ENCODE measurements at places on chromosomes 4 and X.

GRCh38 chrX:19683358-19683757, 168.1 kb upstream of the MAP3K15 start:
- DNase-seq, result no peak

GRCh38 chrX:40209951-40210617, 112.3 kb upstream of the BCOR start:
- DNase-seq, result no peak

DNA sequence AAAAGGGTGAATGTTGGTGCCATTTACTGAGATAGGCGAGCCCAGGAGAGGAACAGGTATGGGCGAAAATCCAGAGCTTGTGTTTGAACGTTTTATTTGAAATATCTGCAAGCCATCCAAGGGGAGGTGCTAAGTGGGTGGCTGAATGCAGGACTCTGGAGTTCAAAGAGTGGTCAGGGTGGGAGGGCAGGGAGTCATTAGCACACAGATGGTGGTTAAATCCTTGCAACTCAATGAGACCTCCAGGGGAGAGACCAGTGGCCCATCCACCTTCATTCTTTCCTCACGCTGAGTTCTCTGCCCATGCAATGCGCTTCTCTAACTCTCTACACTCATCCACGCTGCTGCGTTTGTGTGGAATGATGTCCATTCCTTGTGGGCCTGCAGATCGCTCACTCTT, 101.1 kb downstream of the VCX3B start:
- no peak for DNase-seq

DNA sequence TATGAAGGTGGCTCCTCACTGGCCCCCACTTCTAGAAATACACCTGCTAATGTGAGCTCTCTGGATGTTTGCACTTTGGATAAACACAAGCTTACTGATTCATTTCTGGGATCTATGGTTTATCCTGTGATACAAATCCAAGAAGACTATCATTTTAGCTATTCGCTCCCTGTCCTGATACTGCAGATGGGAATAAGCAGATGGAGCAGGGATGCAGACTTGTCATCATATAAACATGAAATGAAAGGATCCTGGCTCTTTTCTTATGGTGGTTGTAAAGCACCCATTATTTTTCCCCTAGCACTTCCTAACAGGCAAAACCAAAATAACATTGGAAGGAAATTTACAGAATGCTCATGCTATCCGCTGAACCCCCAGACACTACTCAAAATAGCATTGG, 162.9 kb upstream of the NOCT start:
- no peak for DNase-seq

- no peak for DNase-seq
Measured at GRCh38 chrX:131837325-131837724, 185.8 kb upstream of the STK26 start.

DNA sequence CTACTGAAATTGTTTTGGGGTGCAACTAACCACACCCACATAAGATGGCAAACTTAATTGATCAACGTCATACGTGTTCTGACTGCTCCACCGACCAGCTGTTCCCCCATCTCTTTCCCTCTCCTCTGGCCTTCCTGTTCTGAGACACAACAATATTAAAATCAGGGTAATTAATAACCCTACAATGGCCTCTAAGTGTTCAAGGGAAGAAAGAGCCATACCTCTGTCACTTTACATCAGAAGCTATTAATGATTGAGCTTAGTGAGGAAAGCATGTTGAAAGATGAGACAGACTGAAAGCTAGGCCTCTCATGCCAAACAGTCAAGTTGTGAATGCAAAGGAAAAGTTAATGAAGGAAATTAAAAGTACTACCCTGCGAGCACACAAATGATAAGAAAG, 173.9 kb upstream of the FTHL17 start:
- no peak for DNase-seq

DNA sequence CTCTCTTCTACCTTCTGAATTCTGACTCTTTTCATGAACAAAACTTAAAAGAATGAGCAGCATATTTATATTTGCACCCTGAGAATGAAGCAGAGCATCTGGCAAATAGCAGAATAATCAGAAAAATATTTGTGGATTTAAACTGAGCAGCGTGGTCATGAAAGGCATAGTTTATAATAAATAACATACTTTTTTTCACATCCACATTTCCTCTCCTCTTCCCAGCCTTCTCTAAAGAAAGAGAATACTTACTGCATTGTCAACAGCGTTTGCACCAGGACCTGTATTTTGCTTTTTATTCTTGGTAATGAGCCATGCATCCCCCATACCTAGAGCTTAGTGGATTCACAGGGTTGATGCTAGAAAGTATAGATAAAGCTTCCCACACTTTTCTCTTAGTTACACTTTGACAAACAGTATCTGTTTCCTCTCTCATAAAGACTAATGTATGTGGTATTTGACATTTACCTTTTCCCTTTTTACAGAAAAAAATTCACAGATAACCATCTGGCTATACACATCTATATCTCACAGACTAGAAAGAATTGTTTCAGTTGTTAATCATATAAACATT, 131.5 kb downstream of the PRSS12 start:
- no peak for DNase-seq

DNA sequence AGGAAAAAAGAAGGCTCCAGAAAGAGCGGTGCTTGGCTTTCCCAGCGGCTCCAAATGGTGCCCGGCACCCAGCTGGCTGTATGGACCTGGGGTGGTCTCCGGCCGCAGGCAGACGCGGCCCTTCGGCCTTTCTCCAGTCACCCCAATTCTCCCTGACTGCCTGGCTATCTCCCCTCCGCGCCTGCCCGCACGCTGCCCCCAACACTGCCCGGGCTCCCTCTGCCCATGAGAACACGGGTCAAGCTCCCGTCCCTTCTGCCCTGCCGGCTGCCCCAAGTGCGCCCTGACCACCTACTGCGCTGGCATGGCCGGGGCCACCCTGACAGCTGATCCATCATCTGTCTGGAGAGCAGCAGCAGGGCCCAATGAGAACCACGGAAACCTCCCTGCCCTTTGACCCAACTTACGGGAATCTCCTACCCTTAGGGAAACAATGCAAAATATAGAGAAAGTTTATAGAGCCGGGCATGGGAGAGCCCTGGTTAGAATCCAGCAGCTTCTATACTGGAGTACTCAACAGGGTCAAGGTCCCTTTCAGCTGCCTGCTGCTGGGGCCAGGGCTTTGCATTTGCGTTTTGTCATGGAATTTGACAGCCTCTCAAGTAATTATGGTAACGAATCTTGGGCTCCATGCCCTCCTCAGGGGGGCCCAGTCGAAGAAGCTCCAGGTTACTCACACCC, 1.2 kb upstream of the FAM3A start:
- no peak for DNase-seq

GRCh38 chrX:32370456-32371205, 840.7 kb downstream of the DMD start:
- no peak for DNase-seq

- no peak for DNase-seq
Measured at GRCh38 chr4:118850488-118851173, 14.7 kb upstream of the SEC24D start.

- DNase-seq, result no peak
Measured at GRCh38 chrX:2547736-2548135, 47.0 kb upstream of the DHRSX start.

GRCh38 chrX:108732630-108733321, 3.6 kb downstream of the IRS4 start:
- no peak for DNase-seq

- no peak for DNase-seq
Measured at GRCh38 chrX:44223150-44223549, 120.3 kb downstream of the EFHC2 start.

DNA sequence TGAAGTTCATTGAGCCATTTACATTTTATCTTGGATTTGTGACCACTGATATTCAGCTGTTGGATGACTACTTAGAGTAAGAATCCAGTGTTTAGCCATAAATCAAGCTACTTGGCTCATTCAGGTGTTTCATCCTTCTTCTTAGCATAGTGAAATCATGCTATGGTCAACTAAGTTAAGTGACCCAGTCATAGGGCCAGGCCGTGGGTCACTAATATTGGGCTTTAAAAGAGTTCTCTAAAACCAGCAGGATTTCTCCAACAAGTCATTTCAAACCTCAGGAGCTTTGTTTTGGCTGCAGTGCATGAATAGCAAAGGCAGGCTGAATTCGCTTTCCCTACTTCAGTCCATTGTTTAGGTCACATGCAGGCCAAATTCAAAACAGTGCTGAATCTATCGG, 181.0 kb downstream of the MAML3 start:
- DNase-seq, result no peak

DNA sequence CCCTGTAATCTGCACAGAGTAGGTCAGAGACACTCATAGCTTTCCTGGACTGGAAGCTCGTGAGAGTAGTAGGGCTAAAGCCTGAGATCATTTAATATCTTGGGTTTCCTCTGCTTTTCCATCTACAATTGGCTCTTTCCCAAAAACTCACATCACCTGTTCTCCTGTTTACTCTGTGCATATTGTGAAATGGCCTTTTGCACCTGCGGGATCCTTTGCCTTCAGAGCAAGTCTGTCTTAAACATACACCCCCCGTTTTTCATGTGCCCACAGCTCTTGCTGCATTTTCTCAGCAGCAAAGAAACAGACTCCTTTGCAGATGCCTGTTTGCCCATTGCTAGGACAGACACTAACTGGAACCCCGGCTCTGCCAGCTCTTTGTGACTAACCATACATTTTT, 608.3 kb upstream of the PCDH10 start:
- no peak for DNase-seq

- DNase-seq, result no peak
Measured at GRCh38 chr4:168585168-168586091, 88.6 kb downstream of the PALLD start.

DNA sequence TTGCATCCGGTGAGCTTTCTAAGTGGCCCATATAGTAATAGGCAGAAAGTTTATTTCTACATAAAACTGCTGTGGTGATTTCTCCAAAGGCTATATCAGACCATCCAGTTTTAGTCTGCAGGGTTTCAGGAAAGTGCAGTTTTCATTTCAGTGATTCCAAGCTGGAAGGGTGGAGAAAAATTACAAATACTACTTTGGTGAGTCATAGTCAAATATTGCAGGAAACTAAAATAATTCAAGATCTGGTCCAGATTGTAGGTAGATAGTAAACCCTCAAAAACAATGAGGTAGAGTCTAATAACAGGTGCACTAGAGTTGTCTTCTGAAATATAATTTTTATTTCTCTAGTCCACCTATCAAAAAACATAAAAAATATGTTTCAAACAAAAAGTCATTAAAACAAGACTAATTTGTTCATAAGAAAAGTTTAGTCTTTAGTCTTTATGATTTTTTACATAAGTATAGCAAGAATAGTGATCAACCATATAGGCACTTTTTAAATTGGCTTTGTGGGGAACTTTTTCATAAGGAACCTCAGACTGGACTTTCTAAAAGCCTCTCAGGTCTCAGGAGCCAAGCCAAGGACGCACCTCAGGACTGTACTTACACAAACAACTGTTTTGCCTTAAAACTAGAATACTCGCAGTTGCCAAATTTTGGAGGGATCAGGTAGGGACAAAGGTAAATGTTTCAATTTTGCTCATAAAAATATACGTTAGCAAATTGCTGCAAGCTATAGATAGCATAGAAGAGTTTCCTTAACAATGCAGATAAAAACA, 101.8 kb upstream of the TLR3 start:
- DNase-seq, result no peak

GRCh38 chr4:102387552-102388150, 42.4 kb upstream of the SLC39A8 start:
- no peak for DNase-seq

GRCh38 chr4:47373174-47373573, 90.3 kb downstream of the COMMD8 start:
- no peak for DNase-seq

DNA sequence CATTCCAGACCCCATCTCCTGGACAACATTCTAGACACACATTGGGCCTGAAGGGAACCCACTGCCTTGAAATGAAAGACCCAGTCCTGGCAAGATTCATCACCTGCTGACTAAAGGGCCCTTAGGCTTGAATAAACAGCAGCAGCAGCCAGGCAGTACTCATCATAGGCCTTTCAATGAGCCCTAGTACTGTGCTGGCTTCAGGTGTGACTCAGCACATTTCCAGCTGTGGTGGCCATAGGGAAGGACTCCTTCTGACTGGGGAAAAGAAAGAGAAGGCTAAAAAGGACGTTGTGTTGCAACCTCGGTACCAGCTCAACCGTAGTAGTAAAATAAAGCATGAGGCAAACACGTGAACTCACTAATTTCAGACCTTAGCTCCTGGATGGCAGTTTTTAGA, 344.0 kb downstream of the ACTRT1 start:
- DNase-seq, result no peak

- DNase-seq, result no peak
Measured at GRCh38 chrX:148611993-148612392, 111.6 kb downstream of the AFF2 start.

- DNase-seq, result no peak
Measured at GRCh38 chr4:120692964-120693363, 229.6 kb downstream of the PRDM5 start.

- DNase-seq, result no peak
Measured at GRCh38 chr4:94766856-94767255, 9.1 kb downstream of the BMPR1B start.

- DNase-seq, result no peak
Measured at GRCh38 chr4:100362366-100362765, 155.5 kb downstream of the EMCN start.

GRCh38 chr4:107261241-107261874, 225.2 kb upstream of the DKK2 start:
- no peak for DNase-seq

GRCh38 chr4:124427095-124427767, 285.3 kb downstream of the ANKRD50 start:
- no peak for DNase-seq

DNA sequence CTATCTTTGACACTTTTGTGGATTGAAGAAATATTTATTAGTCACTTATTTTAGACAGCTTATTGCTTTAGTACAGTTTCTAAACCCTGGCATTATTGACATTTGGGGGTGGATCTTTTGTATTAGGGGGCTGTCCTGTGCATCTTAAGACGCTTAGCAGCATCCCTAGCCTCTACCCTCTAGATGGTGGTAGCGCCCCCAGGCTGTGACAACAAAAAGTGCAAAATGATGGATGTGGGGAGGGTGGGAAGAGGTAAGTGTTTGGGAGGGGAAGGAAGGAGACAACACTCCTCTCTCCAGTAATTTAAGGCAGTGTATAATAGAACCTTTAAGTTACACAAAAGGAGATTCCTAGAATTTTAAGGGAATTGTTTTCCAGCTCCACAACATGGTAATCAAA, 1210.6 kb downstream of the C4orf33 start:
- DNase-seq, result no peak

GRCh38 chrX:109345856-109346255, 136.0 kb downstream of the GUCY2F start:
- DNase-seq, result no peak

GRCh38 chr4:129254126-129254525, 158.2 kb downstream of the C4orf33 start:
- no peak for DNase-seq

- no peak for DNase-seq
Measured at GRCh38 chr4:31715302-31715701, 995.1 kb downstream of the PCDH7 start.

- no peak for DNase-seq
Measured at GRCh38 chrX:107324493-107325310, 118.3 kb downstream of the DNAAF6 start.
